ENCODE measurements at places on chromosomes 6 and 20.
A peak's percentile ranks its signal among the peaks of the same experiment; 100 is the strongest.

DNA sequence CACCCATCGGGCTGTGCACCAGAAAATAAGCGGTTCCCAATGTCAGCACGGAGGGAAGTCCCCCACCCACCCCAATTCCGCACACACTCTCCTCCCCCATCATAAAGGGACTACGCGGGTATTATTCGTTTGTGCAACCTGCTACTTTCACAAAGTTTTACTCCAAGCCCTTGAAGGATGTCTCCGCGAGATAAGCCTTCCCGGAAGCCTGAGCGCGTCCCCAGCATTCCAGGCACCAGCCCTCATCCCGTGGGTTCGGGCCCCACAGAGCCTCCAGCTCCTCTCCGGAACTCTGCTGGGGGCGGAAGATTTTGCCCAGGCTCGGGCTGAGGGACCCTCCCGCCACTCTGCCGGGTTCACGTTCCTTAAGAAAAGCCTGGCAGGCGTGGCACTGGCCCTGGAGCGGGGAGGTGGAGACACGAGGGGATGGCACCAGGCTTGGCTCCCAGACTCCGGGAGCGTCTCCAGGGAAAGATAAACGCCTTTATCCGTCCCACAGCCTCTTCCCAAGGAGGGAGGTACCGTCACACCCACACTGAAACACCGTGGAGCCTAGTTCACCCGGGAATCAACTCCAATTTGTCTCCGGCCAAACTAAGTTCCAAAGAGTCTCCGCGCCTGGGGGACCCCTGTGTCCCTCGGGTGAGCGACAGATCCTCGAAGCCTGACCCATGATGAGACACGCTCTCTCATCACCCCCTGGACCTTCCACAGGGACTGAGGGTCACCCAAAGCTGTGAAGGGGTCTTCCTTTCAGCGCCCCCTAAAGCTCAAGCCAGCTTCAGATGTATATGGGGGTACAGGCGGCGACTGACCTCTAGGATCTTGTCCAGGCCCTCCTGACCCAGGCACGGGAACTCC is 934 bp downstream of the KCNK5 start:
- DNase-seq = no peak

GRCh38 chr20:62603021-62603906 is 39.0 kb upstream of the SLCO4A1 start:
- DNase-seq = peak; percentile 62

DNA sequence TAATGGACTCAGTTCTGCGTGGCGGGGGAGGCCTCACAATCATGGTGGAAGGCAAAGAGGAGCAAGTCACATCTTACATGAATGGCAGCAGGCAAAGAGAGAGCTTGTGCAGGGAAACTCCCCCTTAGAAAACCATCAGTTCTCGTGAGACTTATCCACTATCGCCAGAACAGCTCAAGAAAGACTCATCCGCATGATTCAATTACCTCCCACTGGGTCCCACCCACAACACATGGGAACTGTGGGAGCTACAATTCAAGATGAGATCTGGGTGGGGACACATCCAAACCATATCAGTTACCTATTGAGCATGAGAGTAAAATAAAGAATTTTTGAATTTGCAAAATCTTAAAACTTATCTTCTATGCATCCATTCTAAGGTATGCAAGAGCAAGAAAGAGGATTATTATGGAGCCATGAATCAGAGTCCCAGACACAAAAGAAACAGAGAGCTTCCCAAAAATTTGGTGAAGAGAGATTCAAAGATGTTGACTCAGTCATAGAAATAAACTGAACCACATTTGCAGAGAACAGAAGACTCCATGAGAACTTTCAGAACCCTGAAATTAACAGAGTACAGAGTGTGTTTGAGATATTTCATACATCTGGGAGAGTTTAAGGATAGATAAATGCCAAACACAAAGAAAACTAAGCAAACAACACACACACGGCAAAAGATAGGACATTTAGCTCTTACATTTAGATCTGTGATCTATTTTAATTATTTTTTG is 17.1 kb upstream of the MOXD1 start:
- no peak for DNase-seq

- DNase-seq = no peak
Measured at GRCh38 chr20:967796-968742, 34.0 kb downstream of the RSPO4 start.

- no peak for DNase-seq
Measured at GRCh38 chr20:57415771-57416170, 24.6 kb downstream of the RBM38 start.

DNA sequence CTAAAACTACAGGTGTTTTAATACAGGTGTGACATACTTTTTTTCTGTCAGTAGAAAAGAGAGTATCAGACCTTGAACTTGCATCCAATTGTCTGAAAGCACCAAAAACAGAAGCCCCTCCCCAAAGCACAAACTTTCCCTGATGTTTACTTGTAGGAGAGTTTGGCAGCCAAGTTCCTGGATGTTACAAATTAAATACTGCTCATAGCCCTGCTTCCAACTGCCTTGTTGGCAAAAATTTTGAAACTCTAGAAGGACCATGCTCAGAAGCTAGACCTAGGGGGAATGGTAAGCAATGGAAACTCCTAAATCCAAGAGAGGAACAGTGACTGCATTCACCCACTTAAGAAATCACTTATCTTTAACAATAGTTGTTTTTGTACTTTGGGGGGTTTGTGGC is 17.0 kb upstream of the ARG1 start:
- DNase-seq = no peak

- DNase-seq = no peak
Measured at GRCh38 chr6:51817832-51818231, 269.6 kb downstream of the PKHD1 start.

- DNase-seq = no peak
Measured at GRCh38 chr6:1641343-1641885, 31.7 kb downstream of the FOXC1 start.

- no peak for DNase-seq
Measured at GRCh38 chr20:2826655-2827054, 10.5 kb downstream of the TMEM239 start.

DNA sequence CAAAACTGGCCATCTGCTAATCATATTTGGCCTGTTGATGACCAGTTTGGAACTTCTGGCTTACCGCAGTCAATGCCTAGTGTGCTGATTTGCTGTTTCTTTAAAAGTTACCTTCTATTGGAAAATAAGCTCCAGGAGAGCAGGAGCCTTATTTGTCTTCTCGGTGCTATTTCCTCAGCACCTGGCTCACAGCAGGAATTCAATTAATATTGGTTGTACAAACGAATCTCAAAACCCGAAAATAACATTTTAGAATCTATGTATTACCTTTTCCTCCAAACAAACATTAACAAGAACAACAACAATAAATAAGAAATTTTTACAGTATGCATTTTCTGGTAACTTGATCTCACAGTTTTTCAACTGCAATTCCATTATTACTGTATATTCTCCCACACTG is 1080.7 kb upstream of the MAP3K7 start:
- no peak for DNase-seq

DNA sequence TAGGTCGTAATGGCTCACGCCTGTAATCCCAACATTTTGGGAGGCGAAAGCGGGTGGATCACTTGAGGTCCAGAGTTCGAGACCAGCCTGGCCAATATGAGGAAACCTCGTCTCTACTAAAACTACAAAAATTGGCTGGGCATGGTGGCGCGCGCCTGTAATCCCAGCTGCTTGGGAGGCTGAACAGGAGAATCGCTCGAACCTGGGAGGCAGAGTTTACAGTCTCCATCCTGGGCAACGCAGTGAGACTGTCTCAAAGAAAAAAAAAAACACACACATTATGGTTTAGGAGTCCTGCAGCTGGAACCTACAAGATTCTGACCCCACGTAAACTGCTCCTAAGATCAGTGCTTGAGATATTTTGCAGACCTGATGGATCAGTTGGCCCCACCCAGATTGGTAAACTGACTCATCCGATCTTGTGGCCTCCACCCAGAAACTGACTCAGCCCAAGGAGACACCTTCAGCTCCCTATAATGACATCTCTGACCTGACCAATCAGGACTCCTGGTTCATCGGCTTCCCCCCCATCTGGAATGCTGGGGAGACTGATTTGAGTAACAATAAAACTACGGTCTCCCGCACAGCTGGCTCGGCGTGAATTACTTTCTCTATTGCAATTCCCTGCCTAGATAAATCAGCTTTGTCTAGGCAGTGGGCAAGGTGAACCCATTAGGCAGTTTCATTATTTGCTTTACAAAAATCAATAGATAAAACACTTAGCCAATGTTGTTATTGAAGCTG is 96.2 kb upstream of the BTN3A2 start:
- no peak for DNase-seq

GRCh38 chr6:167576050-167576741 is 250.5 kb upstream of the AFDN start:
- DNase-seq = no peak

GRCh38 chr20:37414224-37415035 is 68.5 kb downstream of the SRC start:
- DNase-seq = no peak

GRCh38 chr6:33373960-33374910 is 17.4 kb upstream of the KIFC1 start:
- no peak for DNase-seq

GRCh38 chr20:41366546-41367392 is at the start of gene EMILIN3:
TSS of gene EMILIN3 (minus strand) at chr20:41366818. CDS start at chr20:41366634, 184 bp downstream.
- no peak for DNase-seq

GRCh38 chr6:35359744-35360348 is 17.5 kb downstream of the PPARD start:
- no peak for DNase-seq

DNA sequence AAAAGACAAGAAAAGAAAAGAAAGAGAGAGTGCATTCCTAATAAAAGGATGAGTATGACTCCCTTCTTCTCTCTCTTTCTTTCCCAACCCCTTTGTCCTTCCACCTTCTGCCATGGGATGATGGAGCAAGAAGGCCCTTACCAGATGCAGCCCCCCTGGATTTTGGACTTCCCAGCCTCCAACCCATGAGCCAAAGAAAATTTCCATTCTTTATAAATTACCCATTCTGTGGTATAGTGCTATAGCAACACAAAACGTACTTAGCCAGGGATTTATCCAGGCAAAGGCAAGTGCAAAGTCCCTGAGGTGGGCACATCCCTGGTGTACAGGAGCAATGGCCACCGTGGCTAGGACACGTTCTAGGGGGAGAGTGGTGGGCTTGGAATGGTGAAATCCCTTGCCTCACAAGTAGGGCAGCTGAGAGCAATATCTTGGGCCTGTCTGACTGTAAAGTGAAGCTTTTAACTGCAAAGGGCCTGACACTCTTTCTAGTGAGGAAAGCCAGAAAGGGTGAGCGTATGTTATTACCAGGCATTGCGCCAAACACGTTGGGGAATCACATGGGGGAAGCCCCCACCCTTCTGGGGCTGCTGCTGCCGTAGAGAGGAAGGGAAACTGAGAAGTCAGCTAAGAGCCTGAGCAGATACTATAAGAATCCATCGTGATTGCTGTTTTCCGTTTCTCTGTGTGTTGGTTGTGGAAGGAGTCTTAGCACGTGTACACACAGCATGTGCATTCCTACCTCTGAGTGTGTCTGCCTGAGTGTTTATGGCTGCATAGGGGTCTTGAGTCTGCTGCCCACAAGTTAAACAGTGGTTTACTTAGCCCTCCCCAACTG is 50.7 kb upstream of the SIRPA start:
- DNase-seq = no peak

GRCh38 chr6:150119173-150119572 is 23.7 kb upstream of the PPP1R14C start:
- DNase-seq = no peak

- DNase-seq = peak; percentile 44
Measured at GRCh38 chr6:35048631-35049083, 92.5 kb downstream of the TCP11 start.

DNA sequence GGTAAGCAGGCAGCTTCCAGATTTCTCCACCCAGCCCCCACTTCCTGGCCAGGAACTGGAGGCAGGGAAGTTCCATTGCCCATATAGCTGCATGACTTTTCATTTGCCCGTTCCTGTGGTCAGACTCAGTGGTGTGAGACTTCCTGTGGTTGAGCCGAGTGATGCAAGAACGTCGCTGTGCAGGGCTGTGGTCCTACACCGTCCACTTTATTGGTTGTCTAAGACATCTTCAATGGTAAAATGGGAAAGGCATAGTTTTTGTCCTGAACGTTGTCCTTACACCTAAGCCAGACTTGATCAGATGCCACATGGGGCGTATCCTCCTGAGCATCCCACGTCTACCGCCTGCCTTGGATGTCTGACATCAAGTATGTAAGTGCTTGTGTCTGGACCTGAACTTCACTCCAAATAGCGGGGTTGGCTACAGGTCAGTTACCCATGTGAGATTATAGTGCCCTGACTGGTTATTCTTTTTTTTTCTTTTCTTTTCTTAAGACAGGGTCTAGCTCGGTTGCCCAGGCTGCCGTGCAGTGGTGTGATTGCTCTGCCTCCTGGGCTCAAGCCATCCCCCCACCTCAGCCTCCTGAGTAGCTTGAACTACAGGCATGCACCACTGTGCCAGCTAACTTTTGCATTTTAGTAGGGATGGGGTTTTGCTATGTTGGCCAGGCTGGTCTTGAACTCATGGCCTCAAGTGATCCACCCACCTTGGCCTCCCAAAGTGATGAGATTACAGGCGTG is 25.9 kb upstream of the GTSF1L start:
- DNase-seq = no peak

DNA sequence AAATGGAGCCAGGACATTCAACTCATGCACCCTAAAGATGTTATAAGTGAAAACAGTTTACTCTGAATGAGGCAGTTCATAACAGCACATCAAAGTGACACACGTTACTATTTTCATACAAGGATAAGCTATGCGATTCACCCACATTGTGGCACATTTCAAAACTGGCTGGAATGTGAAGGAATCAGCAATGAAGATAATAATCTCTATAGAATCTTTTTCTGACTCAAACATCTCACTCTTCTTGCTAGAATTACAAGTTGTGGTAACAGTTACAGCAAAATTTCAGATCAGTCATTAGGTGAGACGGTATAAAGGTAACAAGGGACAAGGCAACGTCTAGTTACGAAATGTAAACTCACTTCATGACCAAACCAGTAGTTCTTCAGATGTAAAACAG is 17.5 kb downstream of the TMEM244 start:
- DNase-seq = no peak

DNA sequence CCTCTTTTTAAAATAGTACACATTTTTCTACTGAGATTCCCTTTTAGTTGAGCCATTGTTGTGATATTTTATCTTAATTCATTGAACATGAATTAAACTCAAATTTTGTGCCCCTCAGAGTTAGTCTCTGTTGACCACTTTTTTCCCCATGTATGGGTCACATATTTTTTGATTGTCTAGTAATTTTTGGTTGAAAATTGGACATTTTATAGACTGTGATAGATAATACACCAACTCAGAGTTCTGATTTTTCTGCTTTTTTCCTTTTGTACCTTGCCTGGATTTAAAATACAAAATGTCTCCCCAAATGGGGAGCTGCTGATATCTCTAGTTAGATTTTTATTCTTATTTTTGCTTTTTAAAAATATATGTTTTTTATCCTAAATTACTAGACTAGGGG is 291.8 kb upstream of the CITED2 start:
- no peak for DNase-seq
